ENCODE measurements at places on chromosomes 12 and 14.

- DNase-seq, result no peak
These were observed 15.2 kb upstream of the LUM start for GRCh38 chr12:91126516-91126915.

DNA sequence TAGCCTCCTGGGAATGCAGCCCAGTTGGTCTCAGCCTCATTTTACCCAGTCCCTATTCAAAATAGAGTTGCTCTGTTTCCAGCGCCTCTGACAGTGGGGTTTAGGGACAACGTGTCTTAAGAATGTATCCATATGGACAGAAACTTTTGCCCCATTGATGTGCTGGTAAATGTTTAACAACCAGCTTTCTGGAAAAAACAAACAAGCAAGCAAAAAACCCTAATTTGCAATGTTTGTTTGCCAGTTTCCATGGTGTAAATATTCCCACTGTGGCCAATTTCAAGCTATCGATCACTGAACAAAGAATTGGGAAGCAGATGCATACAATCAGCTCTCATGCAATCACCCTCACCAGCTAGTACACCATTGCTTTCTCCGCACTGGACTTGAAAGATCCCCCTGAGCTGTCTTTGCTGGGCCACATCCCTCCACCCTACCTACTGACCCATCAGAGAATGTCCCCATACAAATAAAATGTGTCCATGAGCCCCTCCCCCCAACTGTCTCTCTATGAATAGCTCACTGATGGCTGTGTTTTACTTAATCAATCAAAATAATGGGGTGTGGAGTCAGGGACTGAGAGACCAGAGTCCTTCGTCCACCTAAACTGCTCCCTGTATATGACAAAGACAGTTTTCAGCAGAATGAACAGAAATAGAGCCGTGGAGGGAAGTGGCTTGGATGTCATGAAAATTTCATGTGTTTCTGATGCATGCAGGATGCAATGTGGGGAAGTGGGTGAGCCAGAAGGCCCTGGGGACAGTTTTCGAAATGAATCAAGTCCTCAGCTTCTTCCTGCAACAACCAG, 40.8 kb downstream of the CCDC60 start:
- no peak for DNase-seq

- DNase-seq, result no peak
These were observed 316.1 kb upstream of the TBX3 start for GRCh38 chr12:115000038-115000437.

DNA sequence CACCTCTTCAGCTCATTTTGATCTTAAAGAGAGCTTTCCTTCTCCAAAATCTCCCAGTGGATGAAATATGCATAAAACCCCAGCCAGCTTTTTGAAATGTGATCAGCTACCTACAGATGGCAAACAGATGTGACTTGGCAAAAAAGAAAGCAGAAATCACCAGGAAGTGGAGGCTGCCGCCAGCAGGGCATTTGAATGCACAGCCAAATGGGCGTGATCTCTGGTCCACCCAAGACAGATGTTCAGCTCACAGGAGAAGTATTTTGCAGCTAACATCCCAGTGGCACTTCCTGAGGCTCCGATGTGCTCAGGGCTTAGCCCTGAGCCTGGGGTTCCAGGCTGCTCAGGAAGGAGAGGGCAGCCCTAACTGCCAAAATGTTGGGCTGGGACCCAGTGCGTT, 78.3 kb downstream of the LGMN start:
- no peak for DNase-seq

DNA sequence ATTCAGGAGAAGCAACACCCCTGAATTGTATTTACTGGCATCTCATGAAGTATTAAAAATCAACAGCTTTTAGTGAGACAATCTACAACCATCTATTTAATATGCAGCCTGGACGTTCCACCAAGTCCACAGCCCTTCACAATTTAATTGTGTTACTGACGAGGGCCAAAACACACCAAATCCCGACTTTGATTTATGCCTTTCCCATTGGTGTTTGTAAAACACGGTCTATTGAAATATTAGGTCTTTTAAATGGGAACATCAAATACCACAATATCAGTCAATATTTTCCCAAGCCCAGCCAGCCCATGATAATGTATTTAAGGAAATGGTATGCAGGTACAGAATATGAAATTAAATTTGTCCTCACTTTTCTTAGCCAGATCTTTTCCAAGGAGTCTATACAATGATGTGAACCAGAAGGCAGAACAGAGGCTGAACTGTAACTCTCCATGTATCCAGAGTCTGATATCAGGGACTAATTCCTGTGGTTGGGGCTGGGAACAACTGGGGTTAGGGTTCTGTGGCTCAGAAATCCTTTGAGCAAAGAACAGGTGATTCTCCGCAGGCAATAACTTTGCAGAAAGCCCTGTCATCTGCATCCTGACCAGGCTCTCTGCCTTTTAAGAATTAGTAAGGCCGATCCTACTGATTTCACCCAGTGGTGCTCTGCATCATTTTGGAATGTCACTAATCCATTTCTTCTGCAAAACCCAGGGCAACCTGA, 179.3 kb upstream of the GZMB start:
- no peak for DNase-seq

GRCh38 chr12:12513416-12514006, 49.2 kb downstream of the DUSP16 start:
- DNase-seq, result no peak

DNA sequence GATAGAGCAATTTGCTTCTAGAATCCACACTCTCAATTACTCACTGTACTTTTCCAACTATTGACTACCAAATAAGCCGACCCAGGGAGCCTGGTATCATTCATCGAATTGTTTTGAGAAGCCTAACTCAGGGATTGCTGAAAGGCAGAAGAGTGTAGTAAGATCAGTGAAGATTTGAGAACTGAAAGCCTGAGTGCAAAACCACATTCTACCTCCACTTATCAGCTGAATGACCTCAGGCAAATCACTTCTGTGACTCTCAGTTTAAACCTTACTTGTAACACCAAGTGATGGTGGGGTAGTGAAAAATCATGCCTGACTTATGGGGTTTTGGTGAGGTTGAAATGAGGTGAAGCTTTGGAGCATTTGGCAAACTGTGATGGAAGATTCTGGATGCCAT, 126.1 kb upstream of the MAX start:
- no peak for DNase-seq

GRCh38 chr12:79388011-79388410, 302.8 kb downstream of the PAWR start:
- DNase-seq, result peak; percentile 19

DNA sequence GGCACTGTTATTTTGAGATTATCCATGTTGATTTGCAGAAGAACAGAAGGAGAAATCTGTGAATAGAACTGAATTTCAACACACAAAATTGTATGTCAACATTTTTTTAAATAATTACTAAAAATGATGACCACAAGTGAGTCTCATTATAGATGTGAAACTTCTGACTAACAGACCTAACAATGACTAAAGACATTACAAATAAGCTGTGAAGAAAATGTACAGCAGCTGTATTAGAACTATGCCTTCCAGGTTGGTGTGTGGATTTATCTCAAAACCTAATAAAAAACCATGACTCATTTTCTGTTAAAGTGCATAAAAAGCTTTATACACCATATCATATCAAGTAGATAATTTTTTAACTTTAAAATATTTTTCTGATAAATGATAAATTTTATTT, 22.5 kb upstream of the FOXG1 start:
- DNase-seq, result no peak

DNA sequence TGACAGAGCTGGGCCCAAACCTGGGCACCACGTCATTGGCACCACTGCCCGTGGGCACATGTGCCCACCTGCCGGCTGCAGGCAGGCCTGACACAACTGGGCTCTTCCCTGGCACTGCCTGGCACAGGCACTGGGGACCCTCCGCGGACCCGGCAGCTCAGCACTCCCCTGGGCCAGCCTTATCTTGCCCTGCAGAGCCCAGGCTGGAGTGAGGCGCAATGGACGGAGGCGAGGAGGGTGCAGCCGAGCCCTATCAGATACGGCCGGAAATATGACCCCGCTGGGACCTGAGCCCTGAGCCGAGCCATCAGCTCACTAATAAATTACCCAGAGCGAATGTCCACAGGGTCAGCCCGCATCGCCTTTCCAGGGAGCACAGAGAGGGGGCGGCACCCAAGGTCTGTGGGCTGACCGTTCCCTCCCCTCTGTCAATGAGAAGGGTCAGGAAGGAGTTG, 1.7 kb upstream of the C14orf180 start:
- DNase-seq, result no peak

GRCh38 chr12:66130267-66131066, at the start of gene LLPH:
Gene LLPH (minus strand): TSS chr12:66130750. CDS start chr12:66129106, 1,644 bp downstream.
- peak; percentile 75 for DNase-seq

- no peak for DNase-seq
These were observed 84.7 kb downstream of the SAMD4A start for GRCh38 chr14:54651649-54652048.

DNA sequence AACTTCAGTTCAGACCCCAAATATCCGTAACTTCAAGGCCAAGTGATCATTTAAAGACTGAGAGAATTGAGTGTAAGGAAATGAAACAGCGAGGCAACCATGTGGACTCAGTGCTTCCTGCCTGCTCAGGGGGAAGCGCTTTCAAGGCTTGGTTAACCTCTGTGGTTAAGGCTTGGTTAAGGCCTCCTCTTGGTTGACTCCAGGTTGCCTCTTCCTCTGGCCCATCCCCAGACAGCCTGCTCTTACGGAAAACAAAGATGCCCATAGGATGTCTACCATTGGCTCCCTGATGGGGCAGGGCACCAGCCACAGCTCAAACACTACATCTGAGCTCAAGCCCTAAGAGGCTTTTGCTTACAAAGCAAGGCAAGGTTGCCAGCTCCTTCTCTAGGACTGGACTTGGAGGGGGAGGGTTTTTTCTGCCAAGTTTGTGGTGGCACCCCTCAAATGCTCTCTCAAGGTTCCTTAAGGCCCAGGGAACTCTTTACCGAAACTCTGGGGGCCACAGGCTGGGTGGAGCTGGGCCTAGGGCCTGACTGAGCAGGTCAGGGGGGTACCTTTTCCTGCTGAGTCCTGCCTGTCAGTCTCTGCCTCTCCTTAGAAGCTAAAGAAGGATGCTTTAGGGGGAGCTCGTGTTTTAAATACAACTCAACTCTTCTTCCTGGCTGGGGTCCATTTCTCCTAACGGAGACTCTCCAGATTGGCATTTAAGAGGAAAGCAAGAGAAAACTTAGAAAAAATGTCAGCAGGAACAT, 13.7 kb downstream of the COL2A1 start:
- DNase-seq, result no peak

- no peak for DNase-seq
These were observed 33.8 kb upstream of the BCL2L14 start for GRCh38 chr12:12036901-12037300.

DNA sequence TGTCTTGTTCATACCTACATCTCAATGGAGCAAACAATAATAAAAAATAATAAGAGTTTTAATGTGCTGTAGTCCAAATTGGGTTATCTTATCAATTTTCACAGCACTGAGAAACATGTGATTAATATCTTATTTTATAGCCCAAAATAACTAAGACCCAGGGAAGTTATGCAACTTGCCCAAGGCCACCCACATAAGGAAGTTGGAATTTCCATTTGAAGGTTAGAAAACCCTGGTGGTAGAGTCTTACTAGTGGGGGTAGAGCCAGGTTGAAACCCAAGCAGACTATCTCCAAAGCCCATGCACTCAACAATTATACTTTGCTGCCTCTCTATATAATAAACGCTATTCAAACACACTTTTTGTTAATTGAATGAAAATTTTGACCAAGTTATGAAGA, 270.0 kb upstream of the CAND1 start:
- no peak for DNase-seq

DNA sequence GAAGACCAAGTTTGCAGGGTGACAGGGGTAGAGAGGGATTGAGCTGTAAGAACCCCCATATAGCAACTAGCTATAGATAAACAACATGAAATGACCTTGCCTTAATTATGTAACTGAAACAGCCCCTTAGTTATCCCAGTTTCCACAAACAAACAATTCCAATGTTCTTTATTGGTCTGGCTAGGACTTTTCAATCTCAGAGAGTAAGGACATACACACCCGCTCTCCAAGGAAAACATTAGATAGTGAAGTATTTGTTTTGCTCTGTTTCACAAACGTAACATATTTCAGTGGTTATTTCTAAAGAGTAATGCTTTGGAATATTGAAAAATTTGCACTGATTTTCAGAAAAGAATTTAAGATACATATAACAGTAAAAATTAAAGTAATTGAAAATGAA, 51.6 kb upstream of the GTF2A1 start:
- no peak for DNase-seq

GRCh38 chr14:104700747-104701217, 11.4 kb downstream of the INF2 start:
- no peak for DNase-seq

- no peak for DNase-seq
These were observed 43.4 kb downstream of the SAMD4A start for GRCh38 chr14:54610051-54610977.

- DNase-seq, result no peak
These were observed 24.5 kb downstream of the FZD10 start for GRCh38 chr12:130186651-130187268.
